Stimulated activated naive CD4-positive, alpha-beta T cell treated with Interleukin-2 at 50 U/mL for 16 hours (primary cell): ENCODE measurements at places on chromosomes 4 and X.

DNA sequence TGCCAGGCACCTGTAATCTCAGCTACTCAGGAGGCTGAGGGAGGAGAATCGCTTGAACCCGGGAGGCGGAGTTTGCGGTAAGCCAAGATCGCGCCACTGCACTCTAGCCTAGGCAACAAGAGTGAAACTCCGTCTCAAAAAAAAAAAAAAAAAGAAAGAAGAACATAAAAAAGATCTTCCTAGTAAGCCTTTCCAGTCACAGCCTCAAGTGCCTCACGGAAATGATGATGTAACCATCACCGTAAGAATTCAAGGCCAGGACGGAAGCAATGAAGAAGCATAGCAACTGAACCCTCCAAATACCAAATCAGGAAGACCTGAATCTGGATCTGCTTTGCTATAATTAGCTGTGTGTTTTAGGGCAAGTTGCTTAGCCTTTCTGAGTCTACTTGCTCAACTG lies 28.8 kb downstream of the RBM47 start:
- no peak for DNase-seq

- DNase-seq: no peak
Measured at GRCh38 chr4:6499238-6499600, 26.8 kb upstream of the PPP2R2C start.

DNA sequence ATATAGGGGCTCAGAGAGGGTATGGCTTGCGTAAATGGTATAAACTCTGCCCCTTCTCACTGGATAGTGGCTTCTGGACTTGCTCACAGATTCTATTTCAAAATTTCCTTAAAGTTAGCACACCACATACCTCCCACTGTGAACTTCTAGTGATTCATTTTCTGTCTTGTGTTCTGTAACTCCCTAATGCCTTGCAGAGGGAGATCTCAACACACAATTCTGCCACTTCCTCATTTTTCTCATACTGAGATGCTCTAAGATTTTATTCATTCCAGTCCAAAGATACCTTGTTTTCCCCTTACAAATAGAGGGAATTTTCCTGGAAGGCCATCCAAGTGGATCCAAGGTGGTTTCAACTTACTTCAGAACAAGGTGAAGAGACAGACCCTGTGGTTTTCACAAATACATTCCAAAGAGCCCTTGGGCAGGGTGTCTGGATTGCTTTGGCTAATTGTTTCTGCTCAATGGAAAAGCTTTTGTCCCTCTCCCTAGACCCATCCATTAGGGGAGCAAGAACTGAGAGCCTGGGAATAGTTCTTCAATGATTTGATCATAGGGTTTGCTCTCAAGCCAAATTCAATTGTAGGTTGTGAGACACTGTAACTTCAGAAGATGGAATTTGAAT lies 52.1 kb upstream of the CAPN6 start:
- DNase-seq: no peak

DNA sequence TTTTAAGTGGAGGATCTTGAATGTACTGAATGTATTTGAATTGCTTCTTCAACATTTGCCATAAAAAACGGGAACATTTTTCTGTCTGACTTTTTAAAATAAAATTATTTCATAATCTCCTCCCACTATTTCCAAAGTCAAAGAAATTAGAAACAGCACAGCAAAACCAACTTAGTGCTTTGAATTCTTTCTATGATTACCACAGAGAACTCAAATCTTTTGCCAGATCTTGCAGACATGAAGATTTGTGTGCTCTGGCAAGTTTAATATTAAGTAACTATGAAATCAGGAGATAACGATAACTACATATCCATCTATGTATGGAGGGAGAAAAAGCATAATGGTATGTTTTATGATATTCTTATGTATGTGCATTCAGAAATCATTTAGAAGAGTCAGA lies 982.2 kb downstream of the PCDH7 start:
- no peak for DNase-seq

DNA sequence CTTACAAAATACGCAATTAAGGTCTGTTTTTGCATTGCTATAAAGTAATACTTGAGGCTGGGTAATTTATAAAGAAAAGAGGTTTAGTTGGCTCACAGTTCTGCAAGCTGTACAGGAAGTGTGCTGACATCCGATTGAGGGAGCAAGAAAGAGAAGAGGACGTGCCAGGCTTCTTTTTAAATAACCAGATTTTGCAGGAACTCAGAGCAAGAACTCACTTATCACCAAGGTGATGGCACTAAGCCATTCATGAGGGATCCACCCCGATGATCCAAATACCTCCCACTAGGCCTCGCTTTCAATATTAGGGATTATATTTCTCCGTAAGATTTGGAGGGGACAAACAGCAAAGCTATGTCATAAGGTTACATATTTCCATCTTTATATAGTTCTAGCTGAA lies 456.7 kb downstream of the GLUD2 start:
- no peak for DNase-seq
